ENCODE measurements at places on chromosomes 16 and 17.

- DNase-seq, result no peak
These were observed 54.8 kb downstream of the NUP88 start for GRCh38 chr17:5364696-5365095.

DNA sequence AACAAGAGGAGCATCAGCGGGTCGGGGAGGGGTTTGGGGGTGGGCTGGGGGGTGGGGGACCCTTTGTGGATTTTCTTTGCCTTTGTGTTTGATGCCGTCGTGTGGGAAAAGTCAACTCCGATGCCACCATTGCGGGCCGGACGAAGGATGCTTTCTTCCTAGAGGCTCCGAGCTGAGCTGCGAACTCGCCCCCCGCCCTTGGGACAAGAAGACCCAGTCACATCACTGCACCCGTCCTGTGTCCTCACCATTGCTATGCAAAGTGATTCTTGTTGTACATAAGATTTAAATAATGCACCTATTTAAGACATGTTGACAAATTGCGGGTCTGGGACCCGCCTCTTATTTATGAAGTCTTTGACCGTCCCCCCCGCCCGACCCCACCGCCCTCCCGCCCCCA lies 69.0 kb upstream of the PLCG2 start:
- DNase-seq, result no peak

- DNase-seq, result no peak
These were observed 67.5 kb downstream of the SEC14L1 start for GRCh38 chr17:77208217-77208808.

DNA sequence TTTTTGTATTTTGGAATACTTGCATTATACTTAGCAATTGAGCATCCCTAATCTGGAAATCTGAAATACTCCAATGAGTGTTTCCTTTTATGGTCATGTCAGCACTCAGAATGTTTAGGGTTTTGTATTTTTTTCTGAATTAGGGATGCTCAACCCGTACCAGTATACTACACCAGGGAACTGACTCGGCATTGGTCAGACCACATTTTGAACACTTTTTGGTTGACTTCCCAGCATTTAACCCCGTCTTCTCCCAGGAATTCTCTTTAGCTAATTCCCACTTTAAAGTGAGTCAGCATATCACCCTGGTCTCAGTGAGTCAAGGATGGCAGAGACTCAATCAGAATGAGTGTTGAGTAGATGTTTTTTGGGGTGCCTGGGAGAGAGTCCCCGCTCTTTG lies 177.9 kb downstream of the SPECC1 start:
- no peak for DNase-seq

- DNase-seq, result no peak
These were observed 20.7 kb downstream of the ACSF3 start for GRCh38 chr16:89114159-89114981.

DNA sequence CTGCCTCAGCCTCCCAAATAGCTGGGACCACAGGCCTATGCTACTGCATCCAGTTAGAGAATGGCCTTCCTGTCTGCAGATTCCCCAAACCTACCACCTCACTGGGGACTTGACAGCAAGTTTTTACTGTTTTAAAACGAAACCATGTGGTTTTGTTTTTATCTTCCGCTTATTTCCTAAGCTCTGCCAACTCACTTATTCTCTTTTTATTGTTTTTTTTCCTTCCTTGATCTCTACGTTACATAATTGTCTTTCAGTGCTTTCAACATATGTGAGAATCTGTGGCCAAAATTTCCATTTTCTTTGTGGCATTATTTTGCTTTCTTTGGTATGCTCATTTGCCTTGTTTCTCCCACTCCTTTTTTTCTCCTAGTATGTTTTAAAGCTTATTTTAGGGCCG lies 14.6 kb upstream of the SLC38A7 start:
- no peak for DNase-seq

DNA sequence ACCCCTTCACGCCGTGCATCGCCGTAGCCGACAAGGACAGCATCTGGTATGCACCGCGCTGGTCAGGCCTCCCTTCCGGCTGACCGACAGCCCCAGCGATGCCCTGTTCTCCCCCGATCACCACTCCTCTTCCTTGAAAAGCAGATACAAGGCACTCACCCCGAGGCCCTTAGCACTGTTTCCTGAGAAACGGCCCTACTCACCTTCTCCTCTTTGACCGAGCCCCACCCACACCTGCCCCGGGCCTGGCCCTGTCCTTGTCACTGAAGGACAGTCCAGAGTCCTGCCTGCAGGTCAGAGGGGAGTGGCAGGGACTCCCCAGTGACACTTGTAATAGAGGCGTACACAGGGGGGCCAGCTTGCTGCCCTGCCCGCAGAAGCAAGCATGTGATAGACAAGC lies 45.9 kb upstream of the CHMP6 start:
- no peak for DNase-seq

DNA sequence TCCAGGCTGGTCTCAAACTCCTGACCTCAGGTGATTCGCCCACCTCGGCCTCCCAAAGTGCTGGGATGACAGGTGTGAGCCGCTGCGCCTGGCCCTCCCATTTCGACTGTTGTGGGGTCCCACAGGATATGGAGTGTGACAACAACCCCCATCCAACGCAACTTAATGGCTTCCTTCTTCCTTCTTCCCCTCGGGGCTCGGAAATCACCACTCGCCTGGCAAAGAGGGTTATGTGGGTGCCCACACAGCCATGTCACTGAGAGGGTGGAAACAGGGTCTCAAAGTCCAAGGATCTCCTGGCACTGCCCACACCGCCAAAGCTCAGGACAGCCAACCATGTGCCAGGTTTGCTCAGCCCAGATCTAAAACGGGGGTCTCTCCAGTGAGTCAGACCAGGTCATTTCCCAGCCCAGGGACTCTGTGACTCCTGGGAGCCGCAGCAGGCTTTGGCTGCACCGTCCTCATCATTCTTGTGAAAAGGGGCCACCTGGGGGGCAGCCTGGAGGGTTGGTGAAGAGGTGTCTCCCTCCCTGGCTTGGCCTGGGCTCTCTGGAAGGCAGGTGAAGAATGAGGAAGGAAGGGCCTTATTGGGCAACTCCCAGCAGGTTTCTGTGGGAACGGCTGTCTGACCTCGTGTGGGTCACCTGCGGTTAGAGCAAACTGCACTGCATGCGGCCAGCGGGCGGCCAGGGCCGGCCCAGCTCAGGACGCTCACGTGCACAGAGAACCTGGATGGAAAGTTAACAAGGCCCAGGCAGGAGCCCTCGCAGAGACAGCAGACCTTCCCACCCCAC lies 25.3 kb upstream of the LITAF start:
- DNase-seq, result no peak

DNA sequence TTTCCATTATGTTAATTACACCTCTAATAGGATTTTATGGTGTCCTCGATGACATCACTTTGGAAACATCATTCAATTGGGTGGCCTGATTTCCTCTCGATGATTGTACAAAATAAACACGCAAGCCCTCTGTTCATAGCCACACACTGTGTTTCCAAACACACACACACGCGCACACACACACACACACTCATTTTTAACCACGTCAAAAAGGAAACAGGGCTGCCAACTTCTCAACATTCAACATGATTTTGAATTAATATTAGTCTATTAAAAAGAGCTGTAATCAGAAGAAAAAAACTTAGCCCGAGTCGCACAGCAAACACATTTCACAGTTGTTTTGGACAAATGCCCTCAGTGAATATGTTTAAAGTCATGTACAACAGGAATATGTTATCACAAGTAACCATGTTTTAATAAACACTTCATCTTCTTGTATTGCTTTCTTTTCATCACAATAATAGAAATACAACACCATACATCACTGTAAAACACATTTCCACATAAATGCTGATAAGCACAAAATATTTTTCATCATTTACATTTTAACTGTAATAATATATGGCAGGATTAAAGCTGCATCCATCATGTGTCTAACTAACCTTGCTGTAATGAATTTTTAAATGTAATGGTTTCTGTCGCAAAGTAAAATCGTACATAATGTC lies 219.1 kb upstream of the IRX3 start:
- DNase-seq, result no peak

DNA sequence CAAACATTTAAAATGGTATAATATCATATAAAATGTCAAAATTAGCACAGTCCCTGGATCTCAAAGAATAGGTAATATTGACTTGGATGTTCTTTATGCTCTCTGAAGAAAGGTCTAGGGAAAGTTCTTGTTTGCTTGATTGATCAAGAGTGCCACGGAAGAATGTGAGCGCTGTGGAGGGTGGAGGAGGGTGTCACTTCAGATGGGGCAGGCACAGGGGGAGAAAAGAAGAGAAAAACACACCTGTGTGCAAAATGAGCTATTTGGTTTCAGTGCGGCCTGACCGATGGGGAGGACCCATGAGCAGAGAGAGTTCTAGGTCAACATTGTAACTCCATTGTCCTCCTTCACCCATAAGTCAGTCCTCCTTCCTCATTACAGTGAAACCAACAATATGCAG lies 8.8 kb upstream of the VPS4A start:
- DNase-seq, result no peak

GRCh38 chr17:78855561-78856165 lies 15.0 kb upstream of the USP36 start:
- DNase-seq, result no peak

Measured in omental fat pad (tissue), 4 donors.